ENCODE measurements at places on chromosomes 7 and 10.

- DNase-seq, result no peak
These were observed 155.6 kb upstream of the LAMB4 start for GRCh38 chr7:108285778-108286177.

- no peak for DNase-seq
These were observed 72.3 kb downstream of the KLF6 start for GRCh38 chr10:3712707-3713106.

- peak; percentile 48 for DNase-seq
These were observed 453.1 kb downstream of the SORCS1 start for GRCh38 chr10:106711313-106711906.

DNA sequence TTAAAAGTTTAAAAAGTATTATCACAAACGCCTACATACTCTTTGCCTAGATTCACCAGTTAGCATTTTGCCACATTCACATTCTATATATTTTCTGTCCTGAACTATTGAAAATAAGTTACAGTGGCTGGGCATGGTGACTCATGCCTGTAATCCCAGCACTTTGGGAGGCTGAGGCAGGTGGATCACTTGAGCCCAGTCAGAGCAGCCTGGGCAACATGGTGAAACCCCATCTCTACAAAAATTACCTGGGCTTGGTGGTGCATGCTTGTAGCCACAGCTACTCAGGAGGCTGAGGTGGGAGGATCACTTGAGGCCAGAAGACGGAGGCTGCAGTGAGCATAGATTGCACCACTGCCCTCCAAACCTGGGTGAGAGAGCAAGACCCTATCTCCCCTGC is 5.3 kb downstream of the ARPC1A start:
- DNase-seq, result no peak

GRCh38 chr10:116670706-116671105 is 50.0 kb downstream of the PNLIPRP2 start:
- no peak for DNase-seq

DNA sequence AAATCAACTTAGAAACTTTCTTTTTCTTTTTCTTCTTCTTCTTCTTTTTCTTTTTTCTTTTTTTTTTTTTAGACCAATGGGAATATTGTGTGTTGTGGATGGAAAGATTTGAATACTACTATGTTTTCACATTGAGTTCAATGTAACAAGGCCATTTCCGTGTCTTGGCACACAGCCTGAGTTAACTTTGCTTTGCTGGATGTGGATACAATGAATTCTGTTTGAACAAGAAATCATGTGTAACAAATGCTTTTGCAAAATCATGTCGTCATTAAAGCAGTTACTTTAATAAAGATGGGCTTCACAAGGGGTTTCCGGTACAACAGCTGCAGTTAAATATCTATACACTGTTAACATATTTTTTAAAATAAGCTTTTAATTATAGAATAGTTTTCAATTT is 13.5 kb upstream of the ENTPD1 start:
- DNase-seq, result no peak

- DNase-seq, result peak; percentile 65
These were observed 83.7 kb upstream of the BET1 start for GRCh38 chr7:94087664-94088352.

- DNase-seq, result no peak
These were observed 3.7 kb upstream of the PRKAR1B start for GRCh38 chr7:730501-731439.

Measured in A172 (cell line).